ENCODE measurements at places on chromosomes 2 and 18. TPM values are rescaled to one million over a fixed set of nuclear protein-coding genes. Genes with fewer than 3 reads are reported as not detected.

ABCG5 gene
- not detected for total RNA-seq

DNA sequence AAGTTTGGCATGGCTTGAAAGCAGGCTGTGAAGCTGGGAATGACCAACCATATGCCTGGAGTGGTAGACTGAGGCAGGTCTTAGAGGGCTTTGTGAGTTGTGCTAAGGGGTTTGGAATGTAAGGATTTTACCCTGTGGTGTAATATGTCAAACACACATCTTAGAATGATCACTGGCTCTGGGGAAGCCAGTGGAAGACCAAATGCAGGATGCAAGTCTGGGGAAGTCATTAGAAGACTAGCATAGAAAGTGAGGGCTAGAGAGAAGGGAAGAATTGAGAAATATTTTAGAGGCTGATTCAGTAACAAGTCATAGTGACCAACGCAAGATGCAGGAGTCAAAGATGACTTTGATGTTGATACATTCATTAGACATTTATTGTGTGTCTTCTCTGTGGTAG, 3.5 kb upstream of the FHOD3 start:
- no peak overlapping the region for H3K4me3 ChIP-seq
- no peaks in the 10 kb centered on the region for H3K36me3 ChIP-seq
- no peak for DNase-seq

CCDC85A gene
- total RNA-seq = 6.8 TPM

DNA sequence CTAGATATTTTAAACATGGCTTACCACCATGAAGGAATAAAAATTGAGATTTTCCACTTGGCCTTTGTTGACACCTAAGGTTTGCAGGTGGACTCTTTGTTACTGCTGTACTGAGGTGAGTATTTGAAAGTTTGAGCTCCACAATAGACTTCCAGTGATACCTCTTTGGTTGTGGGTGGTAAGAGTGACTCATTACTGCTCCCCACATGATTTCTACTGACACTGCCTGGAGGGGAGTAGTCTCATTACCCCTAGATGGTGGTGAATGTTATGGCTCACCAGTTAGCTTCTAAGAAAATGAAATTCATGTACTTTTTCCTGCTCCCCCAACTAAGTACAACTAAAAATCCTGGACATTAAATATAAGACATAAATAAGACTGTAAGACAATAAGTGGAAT, 1183.1 kb upstream of the TMEFF2 start:
- H3K27me3 ChIP-seq = no peaks in the 10 kb centered on the region
- H3K36me3 ChIP-seq = no peaks in the 10 kb centered on the region
- no peak overlapping the region for H3K4me3 ChIP-seq
- no peak overlapping the region for H3K27ac ChIP-seq
- no peak for DNase-seq
- no peaks in the 10 kb centered on the region for H3K4me1 ChIP-seq

RESP18 gene
- not detected for total RNA-seq

GRCh38 chr2:28011322-28011737, 120.8 kb downstream of the BABAM2 start:
- H3K27ac ChIP-seq = no peak overlapping the region
- no peaks in the 10 kb centered on the region for H3K36me3 ChIP-seq
- H3K4me1 ChIP-seq = peaks cover 2% of the 10 kb centered on the region
- DNase-seq = no peak

FAM136A gene
- total RNA-seq = 10.4 TPM

- no peak overlapping the region for H3K27ac ChIP-seq
- no peak for DNase-seq
- no peaks in the 10 kb centered on the region for H3K4me1 ChIP-seq
- no peaks in the 10 kb centered on the region for H3K27me3 ChIP-seq
- H3K36me3 ChIP-seq = no peaks in the 10 kb centered on the region
- no peak overlapping the region for H3K4me3 ChIP-seq
Measured at GRCh38 chr2:64586883-64587481, 62.9 kb downstream of the AFTPH start.

DNA sequence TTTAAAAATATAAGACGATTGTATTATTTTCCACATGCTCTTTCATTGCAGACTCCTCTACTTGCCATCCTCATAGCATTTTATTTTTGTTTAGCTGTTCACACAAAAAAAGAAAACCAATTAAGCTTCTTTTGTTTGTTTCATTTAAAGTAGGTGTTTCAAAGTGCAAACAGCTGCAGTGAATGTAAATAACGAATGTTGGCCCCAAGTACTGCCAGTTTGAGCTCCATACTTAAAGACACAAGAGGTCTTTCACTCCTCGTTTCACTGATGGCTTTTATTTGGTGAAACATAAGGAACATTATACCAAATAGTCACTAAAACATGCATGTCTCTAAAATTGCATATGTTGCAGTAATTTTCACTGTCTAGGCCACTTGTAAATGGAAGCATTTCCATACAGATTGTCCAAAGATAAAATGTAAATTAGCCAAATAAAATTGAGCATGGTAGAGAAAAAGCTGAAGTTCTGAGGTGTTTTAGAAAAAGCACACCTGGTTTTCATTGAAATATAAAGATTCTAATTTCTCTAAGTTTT, 253.4 kb downstream of the TMX3 start:
- H3K27me3 ChIP-seq = no peaks in the 10 kb centered on the region
- DNase-seq = no peak

SERPINB13 gene
- total RNA-seq = not detected

LRATD1 gene
- total RNA-seq = 11.6 TPM
